ENCODE measurements at places on chromosomes 3 and 15.

DNA sequence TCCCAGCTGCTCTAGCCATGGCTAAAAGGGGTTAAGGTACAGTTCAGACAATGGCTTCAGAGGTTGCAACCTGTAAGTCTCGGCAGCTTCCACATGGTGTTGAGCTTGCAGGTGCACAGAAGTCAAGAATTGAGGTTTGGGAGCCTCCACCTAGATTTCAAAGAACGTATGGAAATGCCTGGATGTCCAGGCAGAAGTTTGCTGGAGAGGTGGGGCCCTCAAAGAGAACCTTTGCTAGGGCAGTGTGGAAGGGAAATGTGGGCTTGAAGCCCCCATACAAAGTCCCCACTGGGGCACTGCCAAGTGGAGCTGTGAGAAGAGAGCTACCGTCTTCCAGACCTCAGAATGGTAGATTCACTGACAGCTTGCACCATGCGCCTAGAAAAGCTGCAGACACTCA, 73.7 kb downstream of the STT3B start:
- DNase-seq = no peak

GRCh38 chr3:172848910-172849309, 98.4 kb downstream of the ECT2 start:
- DNase-seq = no peak

DNA sequence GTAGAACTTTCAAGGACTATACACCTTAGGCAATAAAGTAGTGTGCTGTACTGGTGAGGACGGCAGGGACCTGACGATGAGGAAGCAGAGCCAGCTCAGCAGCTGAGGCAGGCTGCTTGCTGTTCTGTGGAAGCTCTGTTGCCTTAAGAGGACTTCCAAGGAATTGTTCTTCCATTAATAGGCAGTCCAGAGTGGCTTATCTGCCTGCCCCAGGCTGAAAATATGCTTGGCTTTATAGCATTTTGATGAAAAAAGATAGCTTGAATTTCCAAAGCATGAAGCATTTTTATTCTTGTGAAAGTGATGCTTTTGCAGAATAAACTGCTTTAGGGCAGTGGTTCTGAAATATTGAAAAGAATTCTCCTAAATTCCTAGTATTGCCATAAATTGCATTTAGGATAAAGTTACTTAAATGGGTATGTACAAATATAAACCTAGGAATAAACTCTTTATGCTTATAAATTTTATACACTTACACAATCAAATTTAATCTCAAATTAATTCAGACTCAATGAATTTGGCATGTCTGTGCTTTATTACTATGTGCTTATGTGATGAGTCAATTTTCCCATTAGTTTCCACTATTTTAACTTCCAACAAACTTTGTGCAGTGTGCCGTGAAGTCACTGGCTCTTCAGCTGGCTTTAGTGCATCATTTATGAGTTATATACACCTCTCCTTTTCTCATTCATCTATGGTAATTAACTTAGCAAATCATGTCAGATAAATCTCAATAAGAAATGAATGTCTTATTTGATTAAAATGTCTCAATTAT, 231.0 kb upstream of the RASGRP1 start:
- DNase-seq = no peak

DNA sequence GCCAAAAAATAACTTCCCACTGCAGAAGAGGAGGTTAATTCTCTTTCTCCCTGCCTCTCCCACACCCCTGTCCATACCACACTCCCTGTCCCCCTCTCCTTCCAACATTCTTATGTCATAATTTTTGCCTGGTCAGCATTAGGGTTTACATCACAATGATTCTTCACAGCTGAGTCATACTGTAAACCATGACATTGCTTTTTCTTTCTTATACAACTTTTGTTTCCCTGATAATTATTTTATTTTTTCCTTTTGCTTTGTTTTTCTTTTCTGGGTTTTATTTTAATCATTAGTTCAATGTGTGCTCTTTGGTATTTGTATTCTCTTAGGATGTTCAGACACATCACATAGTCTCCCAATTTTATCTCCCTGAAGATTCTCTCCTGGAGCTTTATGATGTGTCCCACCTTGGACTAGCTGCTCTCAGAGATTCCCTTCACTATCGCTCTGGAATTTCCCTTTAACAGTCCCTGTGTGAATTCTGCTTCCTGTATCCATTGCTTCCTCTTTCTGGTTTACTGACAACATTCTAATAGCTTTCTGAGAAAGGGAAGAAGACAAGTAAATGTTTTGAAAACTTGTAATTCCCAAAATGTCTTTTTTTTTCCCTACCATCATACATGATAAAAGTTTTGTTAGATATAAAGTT, 70.7 kb downstream of the SOX2 start:
- no peak for DNase-seq

DNA sequence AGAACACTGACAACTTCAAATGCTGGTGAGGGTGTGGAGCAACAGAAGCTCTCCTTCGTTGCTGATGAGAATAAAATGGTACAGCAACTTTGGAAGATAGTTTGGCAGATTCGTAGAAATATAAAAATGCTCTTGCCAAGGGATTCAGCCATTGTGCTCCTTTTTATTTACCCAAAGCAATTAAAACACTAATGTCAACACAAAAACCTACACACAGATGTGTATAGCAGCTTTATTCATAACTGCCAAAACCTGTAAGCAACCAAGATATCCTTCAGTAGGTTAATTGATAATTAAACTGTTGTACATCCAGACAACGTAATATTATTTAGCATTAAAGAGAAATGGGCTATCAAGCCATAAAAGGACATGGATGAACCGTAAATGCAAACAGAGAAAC, 37.8 kb upstream of the LSAMP start:
- DNase-seq = no peak

DNA sequence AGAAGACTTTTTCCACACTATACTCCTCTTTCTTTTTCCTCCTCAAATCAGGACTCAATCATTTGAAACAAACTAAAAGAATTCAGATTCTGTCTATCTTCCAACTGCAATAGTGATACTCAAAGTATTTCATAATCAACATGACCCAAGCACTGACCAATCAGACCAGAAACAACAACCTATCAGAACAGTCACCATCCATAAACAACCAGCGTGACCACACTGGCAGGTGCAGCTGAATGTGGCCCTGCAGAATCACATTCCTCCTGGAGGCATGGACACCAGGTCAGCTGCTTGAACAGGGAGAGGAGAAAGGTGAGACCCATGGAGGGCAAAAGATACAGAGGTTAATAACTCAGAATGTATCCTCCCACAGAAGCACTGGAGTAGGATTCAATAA, 13.3 kb downstream of the HRG start:
- no peak for DNase-seq

GRCh38 chr15:74312445-74313007, 54.9 kb downstream of the CYP11A1 start:
- DNase-seq = no peak

DNA sequence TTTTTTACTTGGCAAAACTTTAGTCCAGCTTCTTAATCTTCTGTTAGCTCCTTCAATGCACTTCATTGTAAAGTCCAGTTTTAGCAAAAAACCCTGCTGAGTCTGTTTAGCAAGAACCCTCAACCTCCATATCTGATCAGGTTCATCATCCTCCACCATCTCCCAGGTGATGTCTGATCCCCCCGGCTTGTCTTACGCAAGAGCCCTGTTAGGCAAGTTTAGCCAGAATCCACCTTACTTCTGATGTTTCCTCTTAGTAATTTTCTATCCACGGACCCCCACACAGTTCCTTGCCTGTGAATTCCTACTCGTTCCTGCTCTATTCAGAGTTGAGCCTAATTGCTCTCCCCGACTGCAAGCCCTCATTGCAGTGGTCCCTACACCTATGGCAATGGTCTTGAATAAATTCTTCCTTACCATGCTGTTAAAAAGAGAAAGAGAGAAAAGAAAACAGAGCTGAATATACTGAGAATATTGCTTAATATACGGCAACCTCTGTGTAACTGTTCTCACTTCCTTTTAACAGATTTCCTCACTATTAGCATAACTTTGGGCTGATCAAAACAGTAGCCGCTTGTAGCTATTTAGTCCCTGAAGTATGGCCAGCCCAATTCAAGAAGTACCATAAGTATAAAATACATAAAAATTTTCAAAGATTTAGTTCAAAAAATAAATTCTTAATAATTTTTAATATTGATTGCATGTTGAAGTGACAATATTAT, 78.7 kb upstream of the MME start:
- no peak for DNase-seq

GRCh38 chr15:84570164-84570735, 30.6 kb upstream of the ZSCAN2 start:
- DNase-seq = peak; percentile 44

Measured in activated B cell treated with CpG ODN at 0.5 μM for 24 hours (primary cell).